ENCODE measurements at places on chromosomes 16 and 17. TPM values are rescaled to one million over a fixed set of nuclear protein-coding genes. Genes with fewer than 3 reads are reported as not detected.

DNA sequence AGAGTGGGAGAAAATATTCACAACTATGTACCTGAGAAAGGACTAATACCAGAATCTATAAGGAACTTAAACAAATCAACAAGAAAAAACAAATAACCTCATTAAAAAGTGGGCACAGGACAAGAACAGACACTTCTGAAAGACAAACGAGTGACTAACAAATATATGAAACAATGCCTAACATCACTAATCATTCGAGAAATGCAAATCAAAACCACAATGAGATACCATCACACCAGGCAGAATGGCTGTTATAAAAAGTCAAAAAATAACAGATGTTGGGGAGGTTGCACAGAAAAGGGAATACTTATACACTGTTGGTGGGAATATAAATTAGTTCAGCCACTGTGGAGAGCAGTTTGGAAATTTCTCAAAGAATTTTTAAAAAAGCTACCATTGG lies 83.5 kb upstream of the WSCD1 start:
- no peak for DNase-seq

DNA sequence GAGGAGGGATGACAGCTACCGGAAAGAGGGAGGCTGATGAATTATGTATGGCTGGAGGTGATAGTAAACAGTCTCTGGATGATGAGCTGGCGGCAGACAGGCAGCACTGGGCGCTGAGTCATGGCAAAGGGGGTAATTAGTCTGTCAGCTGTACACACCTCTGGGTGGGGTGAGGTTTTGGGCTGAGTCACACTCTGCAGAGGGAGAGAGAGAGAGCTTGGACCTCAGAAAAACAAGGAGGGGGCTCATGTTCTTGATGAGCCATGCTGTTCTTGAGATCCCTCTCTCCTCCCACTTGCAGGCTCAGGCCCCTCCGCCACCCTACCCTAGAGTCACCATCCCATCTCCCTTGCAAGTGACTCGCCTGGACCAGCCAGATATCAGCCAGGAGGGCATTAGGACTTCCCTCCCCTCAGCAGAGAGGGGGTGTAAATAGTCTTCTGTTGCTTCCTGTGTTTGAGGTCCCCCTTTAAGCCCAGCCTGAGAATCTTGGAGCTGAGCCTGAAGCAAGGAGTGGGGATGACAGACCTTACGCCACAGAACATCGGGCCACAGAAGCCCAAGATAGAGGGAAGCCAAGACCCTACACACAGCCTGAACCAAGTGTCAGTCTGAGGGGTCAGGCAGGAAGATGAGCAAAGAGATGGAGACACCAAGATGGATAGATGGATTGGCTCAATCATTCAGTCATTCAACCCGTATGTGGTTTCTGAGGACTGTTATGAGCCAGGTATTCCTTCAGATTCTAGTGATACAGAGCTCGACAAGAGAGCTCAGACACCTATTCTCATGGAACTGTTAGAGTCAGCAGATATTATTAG lies 383.2 kb upstream of the CCL2 start:
- no peak for DNase-seq

DNA sequence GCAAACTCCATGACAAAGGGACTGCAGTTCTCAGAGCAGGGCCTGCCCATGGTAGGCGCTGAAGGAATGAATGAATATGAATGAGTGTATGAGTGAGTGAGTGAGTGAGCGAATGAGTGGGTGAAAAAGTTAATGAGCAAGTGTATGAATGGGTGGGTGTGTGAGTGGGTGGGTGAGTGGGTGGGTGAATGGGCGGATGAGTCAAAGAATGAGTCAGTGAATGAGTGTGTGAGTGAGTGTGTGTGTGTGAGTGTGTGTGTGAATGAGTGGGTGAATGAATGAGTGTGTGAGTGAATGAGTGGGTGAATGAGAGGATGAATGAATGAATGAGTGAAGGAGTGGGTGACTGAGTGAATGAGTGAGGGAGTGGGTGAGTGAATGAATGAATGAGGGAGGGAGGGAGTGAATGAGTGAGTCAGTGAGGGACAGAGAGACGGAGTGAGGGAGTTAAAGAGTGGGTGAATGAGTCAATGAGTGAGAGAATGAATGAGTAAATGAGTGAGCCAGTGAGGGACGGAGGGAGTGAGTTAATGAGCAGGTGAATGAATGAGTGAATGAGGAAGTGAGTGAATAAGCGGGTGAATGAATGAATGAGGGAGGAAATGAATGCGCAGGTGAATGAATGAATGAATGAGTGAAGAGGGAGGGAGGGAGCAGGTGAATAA lies 11.1 kb upstream of the CHMP6 start:
- DNase-seq = no peak

- no peak for DNase-seq
These were observed 19.9 kb downstream of the LDHD start for GRCh38 chr16:75096656-75097055.

DNA sequence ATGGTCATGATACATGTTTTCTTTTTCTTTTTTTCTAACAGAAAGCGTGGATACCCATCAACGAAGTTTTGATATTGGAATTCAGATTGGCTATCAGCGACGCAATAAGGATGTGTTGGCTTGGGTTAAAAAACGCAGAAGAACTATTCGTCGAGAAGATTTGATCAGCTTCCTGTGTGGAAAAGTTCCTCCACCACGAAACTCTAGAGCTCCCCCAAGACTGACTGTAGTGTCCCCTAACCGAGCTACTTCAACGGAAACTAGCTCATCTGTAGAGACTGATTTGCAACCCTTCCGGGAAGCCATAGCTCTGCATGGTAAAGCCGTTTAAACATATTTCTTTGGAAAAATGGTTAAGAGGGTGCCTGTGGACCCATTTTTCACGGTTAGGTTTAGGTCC lies 11.5 kb downstream of the HAPSTR1 start:
- DNase-seq = no peak

DNA sequence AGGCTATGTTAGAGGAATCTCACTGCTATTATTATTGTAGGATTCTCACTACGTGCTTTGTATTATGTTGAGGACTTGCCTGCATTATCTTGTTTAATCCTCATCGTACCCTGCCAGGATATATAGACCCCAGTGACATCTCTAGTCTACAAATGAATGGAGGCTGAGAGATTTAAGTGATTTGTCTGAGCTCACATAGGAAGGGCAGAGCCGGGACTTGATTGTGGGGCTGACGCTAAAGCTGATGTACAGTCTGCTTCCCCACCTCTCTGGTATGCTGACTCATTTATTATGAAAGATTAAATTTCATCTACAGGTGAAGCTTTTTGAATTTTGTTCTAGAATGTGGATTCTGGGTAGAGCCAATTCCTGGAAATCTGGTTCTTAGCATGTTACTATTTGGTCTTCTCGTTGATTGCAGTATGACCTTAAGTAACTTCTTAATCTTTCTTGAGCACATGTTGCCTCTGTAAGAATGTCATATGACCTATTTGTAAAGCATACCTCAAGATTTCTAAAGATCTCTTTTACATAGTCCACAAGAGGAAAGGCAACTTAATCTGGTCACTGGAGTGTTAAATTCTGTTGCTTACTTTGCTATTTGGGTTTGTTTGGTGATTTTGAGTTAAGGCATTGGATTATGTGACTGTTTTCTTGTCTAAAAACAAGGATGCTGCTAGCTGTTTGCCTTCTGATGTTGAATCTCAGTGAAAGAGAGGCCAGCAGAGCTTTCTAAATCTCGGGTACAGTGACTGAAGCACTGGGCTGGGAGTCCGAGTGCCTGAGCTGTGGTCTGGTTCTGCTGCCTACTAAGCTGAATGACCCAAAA lies 12.4 kb downstream of the METTL9 start:
- DNase-seq = no peak

- peak; percentile 95 for DNase-seq
These were observed 28.4 kb upstream of the MRTFB start for GRCh38 chr16:14042706-14043105.

DNA sequence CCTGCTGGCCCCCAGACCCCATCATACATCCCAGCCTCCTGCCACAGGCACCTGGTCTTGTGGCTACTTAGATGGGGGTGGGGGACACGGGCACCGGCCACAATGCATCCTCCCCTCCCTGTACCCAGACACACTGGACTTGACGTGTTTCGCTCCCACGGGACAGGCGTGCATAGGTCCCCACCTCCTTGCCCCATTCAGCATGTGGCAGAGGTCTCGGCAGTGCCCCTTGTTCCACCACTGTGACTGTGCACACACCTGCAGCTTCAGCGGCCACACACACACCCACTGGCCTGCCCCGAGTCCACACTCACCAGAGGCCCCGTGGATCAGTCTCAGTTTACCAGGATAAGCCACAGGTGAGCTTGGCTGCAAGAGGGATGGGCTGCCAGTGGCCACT lies 109.6 kb downstream of the ENGASE start:
- DNase-seq = no peak

- DNase-seq = no peak
These were observed 2.3 kb upstream of the DPH1 start for GRCh38 chr17:2027528-2028233.

DNA sequence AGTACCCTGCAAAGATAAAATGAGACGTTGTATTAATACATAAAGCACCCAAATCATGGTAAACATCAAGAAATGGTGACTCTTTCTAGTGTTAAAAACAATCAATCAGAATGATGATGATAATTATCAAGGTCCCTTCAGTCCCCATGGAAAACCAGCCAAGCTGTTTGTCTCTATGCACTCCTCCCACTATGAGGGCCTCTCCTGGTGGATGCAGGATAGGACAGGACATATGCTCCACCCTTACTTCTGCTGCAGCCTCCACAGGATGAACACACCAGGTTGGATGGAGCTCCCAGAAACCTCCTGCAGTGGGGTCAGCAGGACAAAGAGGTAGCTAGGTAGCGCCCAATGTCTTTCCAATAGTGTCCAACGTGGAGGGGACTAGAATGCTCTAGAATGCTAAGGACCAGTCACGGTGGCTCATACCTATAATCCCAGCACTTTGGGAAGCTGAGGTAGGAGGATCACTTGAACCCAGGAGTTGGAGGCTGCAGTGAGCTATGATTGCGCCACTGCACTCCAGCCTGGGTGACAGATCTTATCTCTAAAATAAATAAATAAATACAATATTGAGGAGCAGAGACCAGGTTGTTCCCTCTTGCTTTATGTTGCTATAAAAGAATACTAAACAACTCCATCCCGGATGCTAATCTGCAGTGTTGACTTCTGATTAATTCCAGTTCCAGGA lies 9.9 kb upstream of the KDM8 start:
- no peak for DNase-seq

DNA sequence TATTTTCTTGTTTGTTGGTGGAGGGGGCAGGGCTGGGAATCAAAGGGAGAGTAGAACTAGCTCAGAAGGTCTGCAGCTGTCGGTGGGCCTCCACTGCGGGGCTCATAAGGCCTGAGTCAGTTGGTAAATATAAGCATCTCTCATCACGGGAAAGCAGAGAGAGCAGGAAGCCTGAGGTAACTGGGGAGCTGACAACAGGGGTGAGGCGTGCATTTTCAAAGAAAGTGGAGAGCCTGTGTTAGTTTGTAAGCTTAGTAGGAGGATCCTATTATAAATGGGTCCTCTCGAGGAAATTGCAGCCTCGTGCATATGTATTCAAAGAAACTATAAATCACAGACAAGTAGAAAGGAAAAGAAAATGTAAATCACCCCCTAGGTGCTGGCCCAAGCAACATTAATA lies 221.0 kb upstream of the CDH13 start:
- no peak for DNase-seq

- DNase-seq = no peak
These were observed 663 bp upstream of the GINS2 start for GRCh38 chr16:85689285-85689949.

GRCh38 chr16:4096509-4096908 lies 19.7 kb downstream of the ADCY9 start:
- DNase-seq = no peak

- no peak for DNase-seq
These were observed 24.4 kb upstream of the DOC2B start for GRCh38 chr17:205817-206216.

DNA sequence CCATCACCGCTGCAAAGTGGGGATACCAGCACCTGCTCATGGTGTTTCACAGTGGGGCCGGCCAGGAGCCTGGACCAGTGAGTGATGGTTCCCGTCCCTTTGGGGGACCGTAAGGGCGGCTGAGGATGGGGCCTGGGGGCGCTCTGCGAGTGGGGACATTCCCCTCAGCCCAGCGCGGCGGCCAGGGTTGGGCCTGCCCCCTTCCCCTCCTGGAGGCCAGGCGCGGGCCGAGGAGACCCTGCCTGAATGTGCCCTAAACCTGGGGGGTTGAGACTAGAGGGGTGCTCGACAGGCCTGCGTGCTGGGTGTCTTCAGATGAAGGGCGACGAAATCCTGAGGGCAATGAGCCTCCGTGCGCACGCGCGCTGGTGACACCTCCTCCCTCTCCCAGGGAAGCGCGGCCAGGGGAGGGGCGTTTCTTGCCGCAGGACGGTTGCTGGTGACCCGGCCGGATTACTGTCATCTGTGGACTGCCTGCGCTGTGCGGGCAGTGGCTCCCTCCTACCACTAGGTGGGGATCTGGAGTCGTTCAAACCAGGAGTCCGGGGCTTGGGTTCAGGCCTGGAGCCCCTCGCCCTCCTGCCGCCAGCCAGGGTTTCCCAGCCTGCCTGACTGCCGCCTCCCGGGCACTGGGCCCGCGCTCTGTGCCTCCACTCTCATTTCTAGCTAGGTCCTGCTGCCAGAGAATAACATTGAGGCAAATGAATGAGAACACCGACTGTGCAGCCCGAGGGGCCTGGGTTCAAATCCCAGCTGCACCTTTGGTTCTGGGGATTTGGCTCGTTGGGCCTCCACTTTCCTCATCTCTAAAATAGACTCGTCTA lies 17.1 kb downstream of the TBX2 start:
- peak; percentile 20 for DNase-seq

DNA sequence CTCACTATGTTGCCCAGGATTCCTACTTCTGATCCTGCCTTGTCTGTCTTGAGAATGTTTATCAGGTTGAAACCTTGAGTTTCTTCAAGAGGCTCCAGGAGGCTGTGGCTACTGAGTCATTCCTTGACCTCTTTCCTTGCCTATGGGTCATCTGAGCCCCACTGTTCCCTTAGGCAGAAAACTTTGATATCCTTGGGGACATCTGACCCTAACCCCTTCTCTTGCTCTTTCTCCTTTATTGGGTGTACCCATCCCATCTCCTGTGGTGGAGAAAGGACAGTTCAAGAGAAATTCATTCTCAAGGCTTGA lies 12.5 kb downstream of the ARL4D start:
- no peak for DNase-seq

DNA sequence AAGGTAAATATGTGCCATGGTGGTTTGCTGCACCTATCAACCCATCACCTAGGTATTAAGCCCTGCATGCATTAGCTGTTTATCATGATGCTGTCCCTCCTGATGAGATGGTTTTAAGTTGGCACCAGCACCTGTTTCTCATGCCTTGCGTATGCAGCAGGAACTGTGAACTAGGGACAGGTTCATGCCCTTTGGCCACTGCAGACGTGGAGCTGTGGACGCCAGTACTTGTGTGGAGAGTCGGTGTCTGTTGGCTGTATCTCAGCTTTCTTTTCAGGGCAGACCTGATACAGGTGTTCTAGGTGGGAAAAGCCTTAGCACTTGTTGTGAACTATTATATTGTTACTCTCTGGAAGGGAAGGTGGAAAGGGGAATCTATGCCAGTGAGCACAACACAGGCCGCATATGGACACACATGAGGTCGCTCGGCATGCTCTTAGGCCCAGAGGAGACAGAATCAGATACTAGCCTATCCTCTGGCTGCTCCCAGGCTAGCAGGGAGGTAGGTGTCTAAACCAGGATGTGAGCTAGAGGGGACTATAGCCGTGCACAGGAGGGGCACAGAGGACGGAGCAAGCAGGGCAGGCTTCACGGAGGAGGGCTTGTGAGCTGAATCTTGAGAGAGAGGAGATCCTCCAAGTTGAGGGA lies 22.5 kb downstream of the MSI2 start:
- no peak for DNase-seq

CD300LB gene
- not detected for total RNA-seq

FOXJ1 gene
- total RNA-seq = not detected

CCL16 gene
- 0.85 TPM for total RNA-seq

CAVIN1 gene
- 817 TPM for total RNA-seq

ATP2A1 gene
- total RNA-seq = 0.28 TPM

HBA1 gene
- total RNA-seq = not detected

CACNG3 gene
- total RNA-seq = not detected
